ENCODE measurements at places on chromosomes 12 and 14.

GRCh38 chr12:26037615-26038220 is 79.2 kb downstream of the RASSF8 start:
- no peak for DNase-seq
- H3K36me3 ChIP-seq: no peaks in the 10 kb centered on the region
- H3K27ac ChIP-seq: no peak overlapping the region

- H3K4me3 ChIP-seq: peak overlapping the region; percentile 46
- peaks cover 4% of the 10 kb centered on the region for H3K36me3 ChIP-seq
- peaks cover 33% of the 10 kb centered on the region for H3K4me1 ChIP-seq
- peak overlapping the region; percentile 75 for H3K27ac ChIP-seq
- DNase-seq: no peak
Measured at GRCh38 chr14:65949711-65950516, 536.3 kb upstream of the CCDC196 start.

DNA sequence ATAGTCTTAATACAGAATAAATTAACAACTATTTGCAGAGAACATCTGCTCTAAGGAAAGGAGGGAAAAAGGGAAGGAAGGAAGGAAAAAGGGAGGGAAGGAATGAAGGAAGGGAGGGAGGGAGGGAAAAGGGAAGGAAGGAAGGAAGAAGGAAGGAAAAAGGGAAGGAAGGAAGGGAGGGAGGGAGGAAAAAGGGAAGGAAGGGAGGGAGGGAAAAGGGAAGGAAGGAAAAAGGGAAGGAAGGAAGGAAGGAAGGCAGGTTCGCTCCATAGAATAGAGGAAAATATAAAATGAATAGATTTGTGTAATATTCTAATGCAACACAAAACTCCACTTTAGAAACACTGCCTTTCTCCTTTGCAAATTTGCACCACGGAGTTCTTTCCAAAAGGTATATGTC is 16.6 kb downstream of the KICS2 start:
- no peaks in the 10 kb centered on the region for H3K4me1 ChIP-seq
- no peak overlapping the region for H3K4me3 ChIP-seq

DNA sequence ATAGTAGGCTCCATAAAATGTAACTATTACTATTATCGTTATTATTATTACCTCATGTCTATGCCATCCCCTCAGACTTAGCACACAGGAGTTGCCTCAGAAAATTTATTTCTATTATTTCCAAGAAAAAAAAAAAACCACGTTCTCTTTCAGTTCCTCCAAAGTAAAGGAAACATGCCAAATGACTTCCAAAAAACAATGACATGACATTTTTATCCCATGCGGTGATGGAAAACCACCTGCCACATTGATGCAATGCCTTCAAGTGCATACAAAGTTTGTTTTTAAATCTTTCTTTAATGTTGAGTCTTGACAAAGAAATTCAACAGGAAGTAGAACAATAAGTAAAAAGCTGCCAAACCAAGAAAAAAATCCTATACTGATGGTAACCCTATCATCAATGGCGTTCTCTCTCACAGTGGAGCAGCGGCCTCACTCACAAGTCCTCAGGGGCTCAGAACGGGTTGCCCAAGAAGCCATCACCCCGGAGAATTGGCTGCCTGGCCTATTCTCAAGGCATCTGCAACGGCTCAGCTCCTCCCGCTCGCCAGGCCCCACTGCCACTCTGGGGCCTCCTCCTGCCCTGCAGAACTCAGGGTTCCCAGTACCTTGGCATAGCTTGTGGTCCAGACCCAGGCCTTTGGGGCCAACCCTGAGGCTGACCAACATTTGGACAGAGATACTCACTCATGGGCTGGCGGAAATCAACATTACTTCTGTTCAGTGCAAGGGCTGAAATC is 51.9 kb downstream of the SERPINA3 start:
- H3K27ac ChIP-seq: no peak overlapping the region
- no peak for DNase-seq
- H3K4me3 ChIP-seq: no peak overlapping the region
- peaks cover 3% of the 10 kb centered on the region for H3K36me3 ChIP-seq
- H3K4me1 ChIP-seq: no peaks in the 10 kb centered on the region

GRCh38 chr12:111404362-111405148 is 1.2 kb upstream of the SH2B3 start:
- H3K36me3 ChIP-seq: peaks cover 41% of the 10 kb centered on the region
- DNase-seq: no peak
- H3K27me3 ChIP-seq: no peaks in the 10 kb centered on the region
- H3K4me3 ChIP-seq: peak overlapping the region; percentile 87

DNA sequence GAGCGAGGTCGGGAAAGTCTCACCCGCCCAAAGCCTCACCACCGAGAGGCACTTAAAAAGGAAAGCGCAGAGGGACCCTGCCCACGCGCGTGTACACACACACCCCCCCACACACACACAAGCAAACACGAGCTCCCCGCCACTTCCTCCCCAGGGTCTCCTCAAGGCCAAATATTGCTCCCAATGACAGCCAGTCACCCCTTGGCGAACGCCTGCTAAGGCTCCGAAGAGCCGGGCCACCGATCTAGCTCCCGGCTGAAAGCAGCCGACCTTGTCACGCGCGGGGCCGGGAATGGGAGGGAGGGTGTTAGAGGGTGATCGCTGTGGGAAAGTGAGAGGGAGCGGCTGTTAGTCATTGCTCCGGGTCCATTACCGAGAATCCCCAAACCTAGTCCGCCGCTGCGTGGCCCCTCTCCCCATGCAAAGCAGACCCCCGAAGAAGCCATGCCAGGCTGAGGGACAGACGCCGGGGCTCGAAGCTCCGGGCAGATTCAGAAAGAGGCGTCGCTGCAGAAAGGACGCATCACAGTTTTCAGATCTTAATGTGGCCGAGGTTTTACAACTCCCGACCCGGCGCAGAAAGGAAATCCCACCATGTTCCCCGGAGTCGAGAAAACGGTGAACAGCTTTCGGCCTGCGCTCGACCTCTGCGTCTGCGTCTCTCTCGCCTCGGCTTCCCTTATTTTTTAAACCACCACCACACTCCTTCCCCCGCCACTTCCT is 2.6 kb downstream of the BMP4 start:
- no peak for DNase-seq
- H3K36me3 ChIP-seq: no peaks in the 10 kb centered on the region
- H3K27ac ChIP-seq: no peak overlapping the region
- peak overlapping the region; percentile 72 for H3K4me3 ChIP-seq

DNA sequence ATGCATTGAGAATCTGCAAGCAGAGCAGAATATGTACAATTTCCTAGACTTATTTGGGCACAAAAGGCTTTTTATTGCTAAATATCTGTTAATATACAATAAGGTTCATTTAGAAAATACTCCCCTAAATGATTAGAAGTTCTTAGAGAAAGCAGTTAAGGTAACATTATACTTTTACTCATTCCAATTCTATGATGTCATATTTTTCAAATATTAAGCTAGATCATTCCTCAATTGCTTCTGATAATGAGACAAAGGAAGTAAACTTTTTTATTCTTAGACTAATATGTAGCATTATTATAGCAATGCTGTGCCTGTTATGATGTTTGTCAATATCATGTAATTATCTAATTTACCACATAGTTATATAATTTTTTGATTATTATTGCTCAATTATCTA is 447.0 kb downstream of the SLC16A7 start:
- peaks cover 2% of the 10 kb centered on the region for H3K36me3 ChIP-seq
- no peak overlapping the region for H3K27ac ChIP-seq
- no peaks in the 10 kb centered on the region for H3K27me3 ChIP-seq
- H3K4me1 ChIP-seq: no peaks in the 10 kb centered on the region

DNA sequence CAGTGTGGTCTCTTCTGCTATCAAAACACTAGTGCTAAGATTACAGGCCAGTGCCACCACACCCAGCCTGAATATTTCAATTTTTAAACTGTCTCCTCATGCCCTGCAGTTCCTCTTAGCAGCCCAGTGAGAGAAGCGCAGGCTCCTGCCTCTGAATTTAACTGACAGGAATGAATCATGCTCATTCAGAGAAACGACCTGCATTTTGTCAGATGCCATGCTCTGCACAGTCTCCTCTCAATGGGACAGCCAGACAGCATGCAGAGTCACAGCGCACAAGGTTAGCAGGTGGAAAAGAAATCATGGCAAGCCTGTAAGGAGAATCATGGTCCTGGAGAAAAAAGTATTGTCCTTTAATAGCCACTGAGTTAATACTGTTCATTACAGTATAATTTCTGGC is 691.0 kb upstream of the SEL1L start:
- H3K27me3 ChIP-seq: no peaks in the 10 kb centered on the region
- H3K4me3 ChIP-seq: no peak overlapping the region
- no peak overlapping the region for H3K27ac ChIP-seq
- no peak for DNase-seq
- no peaks in the 10 kb centered on the region for H3K36me3 ChIP-seq
- no peaks in the 10 kb centered on the region for H3K4me1 ChIP-seq

DNA sequence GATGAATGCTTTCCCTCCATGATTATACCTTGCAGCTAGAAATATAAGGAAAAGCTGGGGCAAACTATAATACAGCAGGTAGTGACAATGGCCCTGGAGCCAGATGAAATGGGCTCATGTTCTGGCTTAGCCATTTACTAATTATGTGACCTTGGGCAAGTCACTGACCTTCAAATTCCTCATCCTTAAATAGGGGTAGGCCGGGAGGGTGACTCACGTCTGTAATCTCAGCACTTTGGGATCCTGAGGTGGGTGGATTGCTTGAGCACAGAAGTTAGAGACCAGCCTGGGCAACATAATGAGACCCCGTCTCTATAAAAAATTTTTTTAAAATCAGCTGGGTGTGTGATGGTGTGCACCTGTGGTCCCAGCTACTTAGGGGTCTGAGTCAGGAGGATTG is 155.4 kb downstream of the C12orf75 start:
- no peaks in the 10 kb centered on the region for H3K4me1 ChIP-seq
- DNase-seq: no peak
- H3K27ac ChIP-seq: no peak overlapping the region
- H3K4me3 ChIP-seq: no peak overlapping the region

DNA sequence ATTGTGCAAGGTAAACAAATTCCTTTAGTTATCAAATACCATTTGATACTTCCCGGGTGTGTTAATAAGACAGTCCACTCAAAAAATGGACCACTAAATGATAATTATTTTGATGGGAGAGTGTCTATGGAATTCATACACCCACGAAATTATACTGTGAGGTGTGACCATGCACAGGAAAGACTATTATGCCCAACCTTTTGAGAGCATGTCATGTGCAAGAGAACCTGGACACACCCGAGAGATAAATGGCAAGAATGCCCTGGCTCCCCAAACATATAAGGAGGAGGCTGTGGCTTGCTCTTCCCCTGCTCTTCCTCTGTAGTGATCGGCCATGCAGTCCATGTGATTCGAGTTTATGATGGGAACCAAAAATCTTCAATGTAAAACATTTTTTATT is 119.5 kb upstream of the BCL2L14 start:
- H3K27ac ChIP-seq: no peak overlapping the region
- DNase-seq: no peak
- peaks cover 20% of the 10 kb centered on the region for H3K27me3 ChIP-seq
- H3K36me3 ChIP-seq: no peaks in the 10 kb centered on the region
- H3K4me1 ChIP-seq: no peaks in the 10 kb centered on the region

DNA sequence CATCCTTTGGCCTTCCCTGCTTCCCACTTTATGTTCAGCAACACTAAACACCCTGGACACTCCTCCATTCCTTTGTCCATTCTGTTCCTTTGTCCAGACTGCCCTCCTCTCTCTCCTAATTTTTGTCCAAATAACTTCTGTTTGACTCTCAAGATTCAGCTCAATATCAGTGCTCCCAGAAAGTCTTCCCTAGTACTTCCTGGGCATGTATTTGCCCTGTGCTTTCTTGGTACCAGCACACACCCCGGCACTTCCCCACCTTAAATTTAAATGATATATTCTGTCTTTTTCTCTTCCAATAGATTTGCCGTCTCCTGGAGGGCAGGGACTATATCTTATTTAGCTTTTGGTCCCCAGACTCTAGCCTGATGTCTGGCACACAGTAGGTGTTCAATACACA is 6.5 kb upstream of the APOLD1 start:
- no peaks in the 10 kb centered on the region for H3K36me3 ChIP-seq
- H3K27ac ChIP-seq: no peak overlapping the region
- H3K4me3 ChIP-seq: no peak overlapping the region
- H3K4me1 ChIP-seq: no peaks in the 10 kb centered on the region
- no peaks in the 10 kb centered on the region for H3K27me3 ChIP-seq

GRCh38 chr12:80565271-80565670 is 121.2 kb downstream of the PTPRQ start:
- no peaks in the 10 kb centered on the region for H3K36me3 ChIP-seq
- no peak overlapping the region for H3K27ac ChIP-seq
- H3K4me3 ChIP-seq: no peak overlapping the region
- DNase-seq: no peak

GRCh38 chr12:104488374-104488773 is 31.6 kb downstream of the CHST11 start:
- DNase-seq: no peak
- no peaks in the 10 kb centered on the region for H3K27me3 ChIP-seq
- H3K4me3 ChIP-seq: peak overlapping the region; percentile 20
- peaks cover 26% of the 10 kb centered on the region for H3K36me3 ChIP-seq
- peaks cover 94% of the 10 kb centered on the region for H3K4me1 ChIP-seq
- peak overlapping the region; percentile 74 for H3K27ac ChIP-seq

- H3K4me3 ChIP-seq: peak overlapping the region; percentile 98
- H3K36me3 ChIP-seq: peaks cover 10% of the 10 kb centered on the region
- H3K27me3 ChIP-seq: no peaks in the 10 kb centered on the region
- H3K27ac ChIP-seq: peak overlapping the region; percentile 97
- no peak for DNase-seq
- peaks cover 40% of the 10 kb centered on the region for H3K4me1 ChIP-seq
Measured at GRCh38 chr12:53626702-53627169, 554 bp upstream of the ATF7 start.

GRCh38 chr12:74412606-74413230 is 124.9 kb upstream of the ATXN7L3B start:
- H3K4me1 ChIP-seq: no peaks in the 10 kb centered on the region
- H3K27ac ChIP-seq: no peak overlapping the region
- no peaks in the 10 kb centered on the region for H3K36me3 ChIP-seq
- H3K27me3 ChIP-seq: peaks cover 5% of the 10 kb centered on the region
- no peak overlapping the region for H3K4me3 ChIP-seq
- no peak for DNase-seq

- H3K36me3 ChIP-seq: no peaks in the 10 kb centered on the region
- no peak overlapping the region for H3K27ac ChIP-seq
- DNase-seq: no peak
- no peak overlapping the region for H3K4me3 ChIP-seq
- H3K27me3 ChIP-seq: no peaks in the 10 kb centered on the region
Measured at GRCh38 chr12:43848786-43849185, 12.9 kb downstream of the TMEM117 start.
